Central memory CD8-positive, alpha-beta T cell (primary cell): ENCODE measurements at places on chromosomes 11 and 22.

DNA sequence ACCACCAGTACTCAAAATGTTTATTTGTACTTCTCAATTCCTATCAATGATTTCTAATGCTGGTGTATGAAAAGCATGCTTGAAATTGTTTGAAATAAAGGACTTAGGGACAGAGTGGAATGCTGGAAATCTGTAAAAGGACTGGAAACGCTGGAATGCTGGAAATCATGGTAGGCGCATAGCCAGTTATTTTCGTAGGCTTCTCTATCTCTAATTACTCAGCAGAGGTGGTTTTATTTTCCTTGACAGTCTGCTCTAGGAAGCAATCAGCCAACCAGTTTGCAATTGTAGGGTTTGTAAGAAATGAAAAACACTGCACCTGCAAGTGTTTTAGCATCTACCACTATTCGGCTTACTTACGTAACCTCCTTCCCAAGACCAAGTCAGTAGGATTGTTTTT, 788 bp downstream of the LIN7C start:
- DNase-seq = no peak

DNA sequence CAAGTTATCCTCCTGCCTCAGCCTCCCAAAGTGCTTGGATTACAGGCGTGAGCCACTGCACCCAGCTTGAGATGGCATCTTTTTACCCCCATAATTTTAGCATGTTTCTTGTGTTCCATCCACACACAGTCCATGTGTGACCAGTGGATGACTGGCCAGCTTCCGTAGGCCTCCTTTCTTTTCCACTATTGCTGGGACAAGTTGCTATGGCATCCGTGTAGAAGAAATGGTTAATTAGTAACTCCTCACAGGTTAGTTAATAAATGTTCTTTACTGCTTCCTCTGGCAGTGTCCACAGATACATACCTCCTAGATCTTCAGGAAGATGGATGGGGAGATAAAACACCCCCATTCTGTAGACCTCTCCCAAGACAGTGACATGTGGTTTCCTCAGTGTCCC, 154.3 kb upstream of the RASSF10 start:
- no peak for DNase-seq

- no peak for DNase-seq
Measured at GRCh38 chr11:18715476-18715875, 10.5 kb downstream of the IGSF22 start.

DNA sequence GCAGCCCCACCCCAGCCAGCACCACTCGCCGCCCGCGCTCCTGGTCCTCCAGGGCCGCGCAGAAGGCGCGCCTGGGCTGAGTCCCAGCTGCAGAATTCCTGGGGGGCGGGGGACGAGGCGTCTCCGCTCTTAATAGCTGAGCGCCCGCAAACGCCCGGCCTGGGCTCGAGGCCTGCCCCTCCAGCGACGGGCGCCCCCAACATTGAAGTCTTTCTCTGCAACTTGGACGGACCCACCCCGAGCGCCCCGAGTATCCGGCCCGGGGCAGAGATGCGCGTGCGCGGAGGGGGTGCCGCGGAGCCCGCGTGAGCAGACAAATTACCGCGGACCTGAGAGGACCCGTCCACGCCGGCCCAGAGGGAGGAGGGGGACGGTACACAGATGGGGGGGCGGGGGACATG, 6.7 kb upstream of the SYT7 start:
- no peak for DNase-seq

DNA sequence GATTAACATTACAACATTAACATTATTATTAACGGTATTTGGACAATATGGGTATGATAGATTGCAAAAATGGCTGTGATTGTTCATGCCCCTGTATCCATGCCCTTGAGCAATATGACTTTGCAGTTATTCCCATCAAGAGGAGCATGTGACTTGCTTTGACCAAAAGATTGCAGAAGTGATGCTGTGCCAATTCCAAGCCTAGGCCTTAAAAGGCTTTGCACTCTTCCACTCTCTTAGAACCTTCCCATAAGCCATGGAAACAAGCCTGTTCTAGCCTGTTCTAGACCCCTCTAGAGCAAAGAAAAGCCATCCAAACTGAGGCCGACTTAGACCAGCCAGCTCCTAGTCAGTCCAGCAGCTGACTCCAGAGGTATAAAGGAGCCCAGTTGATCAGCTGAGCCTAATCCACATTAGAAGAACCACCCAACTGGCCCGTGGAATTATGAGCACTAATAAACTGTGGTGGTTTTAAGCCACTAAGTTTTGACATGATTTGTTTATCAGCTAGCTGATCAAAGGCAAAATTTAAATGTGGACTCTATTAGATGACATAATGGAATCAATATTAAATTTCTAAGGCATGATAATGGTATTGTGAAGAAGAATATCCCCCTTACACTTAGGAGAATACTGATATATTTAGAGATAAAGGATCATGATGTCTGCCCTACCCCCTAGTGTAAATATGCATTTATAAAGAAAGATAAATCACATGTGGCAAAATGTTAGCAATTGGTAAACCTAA, 28.6 kb downstream of the RAB30 start:
- DNase-seq = no peak

DNA sequence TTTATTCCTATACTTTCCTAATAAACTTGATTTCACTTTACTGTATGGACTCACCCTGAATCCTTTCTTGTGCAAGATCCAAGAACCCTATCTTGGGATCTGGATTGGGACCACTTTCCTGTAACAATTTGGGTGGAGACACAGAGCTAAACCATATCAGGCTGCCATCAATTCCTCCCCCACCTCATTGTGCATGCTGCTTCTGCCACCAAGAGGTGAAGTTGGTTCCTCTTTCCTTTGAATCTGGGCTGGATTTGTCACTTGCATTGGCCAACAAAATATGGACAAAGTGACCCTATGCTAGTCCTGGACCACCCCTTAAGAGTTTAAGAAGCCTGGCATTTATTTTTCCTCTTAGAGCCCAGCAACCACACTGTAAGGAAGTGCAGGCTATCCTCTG, 39.4 kb upstream of the CEP295 start:
- DNase-seq = no peak

DNA sequence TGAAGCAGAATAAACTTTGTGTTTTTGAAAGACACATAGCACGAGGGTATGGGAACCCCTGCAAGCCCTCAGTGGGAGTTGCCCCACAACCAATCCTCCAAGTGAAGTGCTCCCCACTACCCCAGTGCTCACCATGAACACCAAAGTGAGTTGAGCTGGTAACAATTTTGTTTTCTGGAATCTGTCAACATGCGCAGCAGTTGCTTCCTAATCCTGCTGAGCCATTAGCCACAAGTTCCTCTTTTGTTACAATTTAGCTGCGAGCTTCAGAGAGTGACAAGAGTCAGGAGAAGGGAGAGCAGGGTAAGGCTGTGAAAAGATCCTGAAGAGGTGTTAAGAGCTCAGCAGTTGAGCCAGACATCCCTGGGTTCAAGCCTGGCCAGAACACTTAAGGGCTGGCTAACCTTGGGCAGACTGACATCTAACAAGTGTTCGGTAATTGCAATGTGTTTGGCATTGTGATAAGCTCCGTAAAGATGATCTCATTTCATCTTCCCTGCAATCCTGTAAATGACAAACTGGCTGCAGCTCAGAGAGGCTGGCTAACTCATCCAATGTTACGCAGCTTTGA, 24.1 kb upstream of the ASPHD2 start:
- DNase-seq = no peak

DNA sequence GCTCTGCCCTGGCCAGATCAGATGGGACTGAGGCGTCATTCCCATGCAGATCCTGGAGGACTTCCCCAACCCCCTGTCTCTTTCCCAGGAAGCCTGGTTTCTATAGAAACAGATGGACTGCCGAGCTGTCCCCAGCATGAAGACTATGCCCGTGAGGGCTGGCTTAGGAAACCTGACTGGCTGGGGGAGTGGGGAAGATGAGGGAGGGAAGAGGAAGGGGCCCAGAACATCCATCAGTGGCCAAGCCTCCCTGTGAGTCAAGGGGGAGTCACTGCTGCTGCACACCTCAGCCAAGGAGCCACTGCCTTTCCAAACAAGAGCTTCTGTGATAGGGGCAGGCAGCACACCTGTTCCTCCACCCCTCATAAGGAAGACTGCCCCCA, 5.8 kb downstream of the TP53I11 start:
- DNase-seq = no peak

GRCh38 chr11:112801025-112801816, 160.0 kb upstream of the NCAM1 start:
- no peak for DNase-seq

- no peak for DNase-seq
Measured at GRCh38 chr11:43504316-43504950, 145.7 kb downstream of the TTC17 start.

DNA sequence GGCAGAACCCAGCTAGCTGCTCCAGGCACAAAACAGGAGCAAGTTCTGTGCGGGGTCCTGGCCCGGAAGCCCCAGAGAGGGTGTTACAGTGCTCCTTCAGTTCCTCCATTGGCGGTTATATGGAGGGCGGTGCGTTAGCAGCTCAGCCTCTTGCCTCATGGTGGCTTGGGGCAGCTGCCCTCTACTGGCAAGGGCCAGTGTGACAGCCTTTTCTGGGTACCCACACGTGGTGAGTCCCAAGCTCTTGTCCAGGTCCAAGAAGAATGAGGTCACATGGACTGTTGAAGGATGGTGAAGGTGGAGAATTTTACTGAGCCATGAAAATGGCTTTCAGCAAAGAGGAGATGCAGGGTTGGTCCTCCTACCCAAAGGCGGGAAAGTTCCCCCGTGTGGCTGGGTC, 100.5 kb downstream of the WT1 start:
- no peak for DNase-seq

DNA sequence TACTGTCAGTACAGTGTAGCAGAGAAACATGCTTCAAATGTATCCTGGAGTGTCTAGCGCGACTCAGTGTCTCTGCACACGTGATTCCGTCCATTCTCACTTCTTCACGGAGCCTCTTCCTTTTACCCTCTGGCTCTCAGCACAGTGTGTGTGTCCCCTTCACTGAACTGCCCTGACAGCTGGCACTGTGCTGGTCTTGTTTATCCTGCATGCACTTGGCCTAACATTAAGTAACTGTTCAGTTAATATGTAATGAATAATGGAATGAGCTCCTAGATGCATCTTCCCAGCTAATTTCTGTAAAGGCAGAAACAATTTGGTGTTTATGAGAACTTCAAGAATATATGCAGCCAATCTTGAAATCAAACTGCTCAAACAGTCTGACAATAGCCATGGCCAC, 44.4 kb downstream of the KMT5B start:
- no peak for DNase-seq

DNA sequence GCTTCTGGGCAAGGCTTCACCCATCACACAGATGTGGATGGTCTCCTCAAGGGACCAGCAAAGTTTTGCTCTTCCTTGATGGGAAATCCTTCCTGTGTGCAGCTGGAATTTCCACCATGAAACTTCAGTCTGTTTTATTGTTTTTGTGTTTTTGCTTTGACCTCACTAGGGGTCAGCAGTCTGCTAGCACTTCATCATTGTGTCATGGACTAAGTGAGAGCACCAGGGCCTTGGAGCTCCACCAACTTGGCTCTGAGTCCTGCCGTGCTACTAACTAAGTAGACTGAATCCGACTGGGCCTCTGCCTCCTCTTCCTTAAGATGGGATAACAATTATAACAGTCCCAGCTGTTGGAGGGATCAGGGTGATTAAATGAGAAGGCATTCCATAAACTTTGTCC, 305.8 kb upstream of the NCAM1 start:
- no peak for DNase-seq

DNA sequence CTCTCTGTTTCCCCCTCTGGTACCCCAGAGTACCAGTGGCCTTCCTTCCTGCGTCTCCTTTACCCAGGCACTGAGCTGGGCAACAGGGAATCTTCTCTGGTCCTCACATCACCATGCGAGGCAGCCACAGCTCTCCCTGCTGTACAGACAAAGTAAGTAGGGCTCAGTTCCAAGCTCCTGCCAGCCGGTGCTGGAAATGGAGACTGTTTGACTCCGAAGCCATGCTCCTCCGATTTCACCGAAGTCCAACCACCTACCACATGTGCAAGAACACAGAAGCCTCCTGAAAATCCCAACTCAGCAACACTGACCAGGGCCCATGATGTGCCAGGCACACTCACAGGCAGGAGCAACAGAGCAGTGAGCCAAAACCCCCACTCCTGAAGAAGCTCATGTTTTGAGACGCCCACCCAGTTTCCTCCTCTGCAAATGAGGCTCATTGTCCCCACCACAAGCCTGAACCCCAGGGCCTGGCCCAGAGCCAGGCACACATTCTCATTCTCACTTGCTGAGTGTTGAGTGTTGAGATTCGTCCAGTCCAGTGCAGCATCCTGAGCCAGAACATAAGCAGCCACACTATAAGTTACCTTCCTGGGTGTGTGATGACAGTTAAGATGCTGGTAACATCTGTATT, 156.0 kb downstream of the MPPED1 start:
- DNase-seq = no peak

DNA sequence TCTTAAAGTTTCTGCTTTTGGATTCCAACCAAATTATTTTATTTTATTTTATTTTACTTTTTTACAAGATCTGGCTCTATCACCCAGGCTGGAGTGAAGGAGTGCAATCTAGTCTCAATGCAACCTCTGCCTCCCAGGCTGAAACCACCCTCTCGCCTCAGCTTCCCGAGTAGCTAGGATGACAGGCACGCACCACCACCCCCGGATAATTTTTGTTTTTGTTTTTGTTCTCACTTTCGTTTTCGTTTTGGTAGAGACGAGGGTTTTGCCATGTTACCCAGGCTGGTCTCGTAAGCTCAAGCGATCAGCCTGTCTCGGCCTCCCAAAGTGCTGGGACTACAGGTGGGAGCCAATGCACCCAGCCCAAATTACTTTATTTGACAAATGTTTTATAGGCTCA, 219.8 kb downstream of the ETS1 start:
- DNase-seq = peak; percentile 14

GRCh38 chr11:26150031-26150430, 181.9 kb upstream of the ANO3 start:
- DNase-seq = no peak

DNA sequence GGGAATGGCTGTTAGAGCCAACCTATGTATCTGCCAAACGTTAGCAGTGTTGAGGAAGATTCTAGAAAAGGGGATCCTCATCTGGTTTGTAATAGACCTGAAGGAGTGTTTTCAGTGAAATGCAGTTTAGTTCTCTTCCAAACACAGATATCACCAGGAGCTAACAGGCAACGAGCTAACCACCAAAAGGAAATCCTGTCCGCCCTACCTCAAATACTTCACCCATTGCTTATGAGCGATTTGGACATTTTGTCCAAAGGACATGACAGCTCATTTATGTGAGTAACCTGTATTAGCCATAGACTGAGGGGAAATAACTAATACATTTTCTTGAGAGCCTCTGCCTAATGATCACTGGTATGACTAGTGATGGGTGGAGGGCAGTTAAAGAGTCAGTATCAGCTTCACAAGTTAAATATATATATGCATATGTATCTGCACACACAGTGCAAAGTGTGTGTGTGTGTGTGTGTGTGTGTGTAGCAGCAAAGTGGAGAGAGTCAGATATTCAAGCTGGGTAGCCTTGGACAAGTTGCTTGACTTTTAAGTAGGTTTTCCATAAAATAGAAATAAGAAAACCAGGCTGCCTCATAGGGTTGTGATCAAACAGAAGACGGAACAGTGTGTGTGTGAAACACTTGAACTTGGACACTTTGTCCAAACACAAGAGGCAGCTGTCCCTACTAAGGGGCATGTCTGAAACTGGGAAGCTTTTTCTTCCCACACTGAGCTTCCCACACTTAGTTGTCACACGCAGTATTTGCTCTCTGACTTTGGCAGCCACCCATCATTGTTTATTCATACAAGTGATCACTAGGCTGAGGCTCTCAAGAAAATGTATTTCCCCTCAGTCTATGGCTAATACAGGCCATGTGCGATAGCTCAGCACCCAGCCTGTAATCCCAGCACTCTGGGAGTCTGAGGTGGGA, 940 bp upstream of the C11orf91 start:
- no peak for DNase-seq
